Activated T-helper 1 cell treated with anti-CD3 and anti-CD28 coated beads, Interleukin-2, amount 50 U/mL, for 16 hours (primary cell): ENCODE measurements at places on chromosomes 2 and 18.

- peak; percentile 8 for DNase-seq
Measured at GRCh38 chr2:133886735-133887675, 318.7 kb upstream of the NCKAP5 start.

DNA sequence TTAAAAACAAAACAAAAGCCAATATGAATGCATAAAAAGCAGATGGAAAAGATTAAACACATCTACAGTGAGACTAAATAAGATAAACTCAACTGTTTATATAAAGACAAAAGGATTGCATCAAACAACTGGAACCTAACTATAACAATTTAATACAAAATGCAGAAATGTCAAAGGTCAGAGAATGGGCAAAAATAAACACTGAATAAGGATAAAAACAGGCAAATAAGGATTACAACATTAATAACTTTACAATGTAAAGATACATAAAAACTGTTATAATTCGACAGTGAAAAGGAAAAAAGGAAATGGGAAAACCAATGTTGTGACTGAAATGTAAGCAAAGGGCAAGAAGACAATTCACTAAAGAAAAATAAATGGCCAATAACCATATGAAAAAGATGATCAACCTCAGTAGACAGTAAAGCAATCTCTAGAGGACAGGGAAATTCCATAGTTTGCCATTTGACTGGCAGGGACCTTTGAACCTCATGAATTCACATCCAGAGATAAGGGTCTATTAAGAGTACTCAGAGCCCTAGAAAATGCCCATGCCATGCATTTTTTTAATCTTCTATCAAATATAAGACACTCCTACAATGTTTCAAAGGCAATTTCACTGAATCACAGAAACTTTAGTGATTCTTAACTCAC is 83.7 kb downstream of the TMEM131 start:
- DNase-seq = no peak

DNA sequence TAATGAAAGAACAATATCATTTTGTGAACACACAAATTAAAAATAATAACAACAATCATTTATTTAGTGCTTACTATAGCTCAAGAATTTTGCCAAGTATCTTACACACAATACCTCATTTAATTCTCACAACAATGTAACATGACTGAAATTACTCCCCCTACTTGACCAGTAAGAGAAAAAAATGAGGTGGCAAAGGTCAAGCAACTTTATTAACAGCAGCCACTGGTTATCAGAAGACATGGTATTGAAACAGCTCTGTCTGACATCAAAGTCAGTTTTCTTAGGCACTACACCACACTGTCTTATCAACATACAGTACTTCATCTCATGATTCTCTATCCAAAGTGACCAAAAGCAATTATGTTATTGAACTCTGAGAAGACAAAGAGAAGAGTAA is 389.4 kb downstream of the ZEB2 start:
- DNase-seq = no peak

- no peak for DNase-seq
Measured at GRCh38 chr2:135650721-135651120, 90.9 kb upstream of the UBXN4 start.

DNA sequence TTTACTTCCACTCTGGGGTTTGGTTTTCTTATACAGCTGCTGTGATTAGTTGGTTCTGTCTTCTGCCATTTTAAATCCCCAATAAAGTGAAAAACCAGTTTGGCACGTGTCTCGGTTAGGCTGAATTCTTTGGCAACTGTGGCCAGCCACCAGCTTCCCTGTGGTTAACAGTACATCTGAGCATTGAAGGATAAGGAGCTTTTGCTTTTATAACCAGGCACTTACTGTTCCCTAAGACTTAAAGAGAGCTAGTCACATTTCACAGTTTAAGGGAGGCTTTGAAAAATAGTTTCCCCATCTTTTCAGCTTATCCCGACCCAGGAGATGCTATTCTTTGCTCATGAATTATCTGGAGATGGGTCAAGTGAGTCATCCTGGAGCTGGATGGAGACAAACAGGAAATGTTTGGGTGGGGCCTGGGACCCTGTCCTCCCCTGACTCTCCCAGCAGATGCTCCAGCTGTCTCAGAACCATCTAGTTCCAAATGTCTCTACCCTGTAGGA is 57.3 kb upstream of the EML6 start:
- no peak for DNase-seq

- no peak for DNase-seq
Measured at GRCh38 chr2:20634507-20635112, 16.3 kb downstream of the HS1BP3 start.

GRCh38 chr2:239824046-239824694 is 201.0 kb downstream of the NDUFA10 start:
- no peak for DNase-seq

DNA sequence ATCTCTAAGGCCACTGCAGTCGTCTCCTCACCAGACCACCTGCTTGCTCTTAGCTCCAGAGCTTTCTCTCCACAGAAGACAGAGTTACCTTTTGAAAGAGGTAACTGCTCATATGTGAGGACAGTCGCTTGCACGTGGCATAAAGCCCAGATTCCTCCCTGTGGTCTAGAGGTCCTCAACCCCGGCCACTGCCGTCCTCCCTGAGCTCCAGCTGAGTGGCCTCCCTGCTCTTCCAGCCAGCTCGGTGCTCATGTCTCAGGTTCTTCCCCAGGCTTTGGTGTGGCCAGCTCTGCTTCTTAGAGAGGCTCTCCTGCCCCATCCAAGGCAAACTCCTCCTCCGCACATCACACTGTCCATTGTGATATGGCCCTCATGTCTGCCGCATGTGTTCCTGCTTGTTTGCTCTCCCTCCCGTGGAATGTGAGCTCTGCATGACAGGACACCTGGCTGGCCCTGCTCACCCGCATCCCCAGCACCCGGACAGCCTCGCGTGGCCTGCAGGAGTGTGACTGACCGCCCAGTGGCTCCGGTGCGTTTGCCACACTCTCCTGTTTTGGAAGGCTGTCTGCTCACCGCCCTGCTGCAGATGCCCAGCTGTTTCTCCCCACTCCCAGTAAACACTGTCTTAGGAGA is 91.5 kb upstream of the LDLRAD4 start:
- DNase-seq = no peak

DNA sequence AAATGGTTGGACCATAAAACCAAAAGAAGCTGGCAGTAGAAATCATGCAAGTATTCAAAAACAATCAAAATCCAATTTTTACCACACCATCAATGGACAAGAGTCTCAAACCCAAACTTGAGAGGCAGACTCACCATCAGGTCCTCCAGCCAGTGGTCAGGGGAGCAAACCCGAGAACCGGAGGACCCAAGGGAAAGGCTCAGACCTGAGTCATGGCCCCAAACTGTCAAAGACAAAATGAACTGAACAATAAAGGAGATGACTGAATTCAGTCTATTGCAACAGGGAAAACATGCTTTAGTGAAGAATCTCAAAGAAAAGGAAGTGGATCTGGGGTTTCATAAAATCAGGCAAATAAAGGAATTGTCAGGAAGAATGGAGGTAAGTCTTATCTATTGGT is 150.7 kb upstream of the MGAT5 start:
- DNase-seq = no peak

GRCh38 chr2:145383961-145384360 is 864.0 kb upstream of the ZEB2 start:
- no peak for DNase-seq

- DNase-seq = no peak
Measured at GRCh38 chr2:88090446-88091283, 23.0 kb downstream of the SMYD1 start.

DNA sequence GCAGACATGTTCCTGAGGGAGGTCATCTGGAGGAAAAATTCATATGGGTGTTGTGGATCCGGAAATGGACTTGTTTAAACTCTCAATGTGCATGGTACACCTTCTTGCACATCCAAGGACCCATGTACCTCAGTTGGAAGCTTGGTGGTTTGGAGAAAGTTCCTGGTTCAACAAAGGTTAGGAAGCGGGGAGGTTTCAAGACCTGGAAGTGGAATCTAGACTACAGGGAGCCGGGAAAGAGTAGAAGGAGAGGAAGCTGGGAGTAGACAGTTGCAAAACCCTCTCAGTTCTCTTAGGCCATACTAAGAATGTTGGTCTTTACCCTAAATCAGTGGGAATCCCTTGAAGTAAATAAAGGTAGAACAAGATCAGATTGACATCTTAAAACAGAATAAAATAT is 209.8 kb upstream of the SPOPL start:
- DNase-seq = no peak

- DNase-seq = no peak
Measured at GRCh38 chr2:100188326-100188725, 45.9 kb upstream of the AFF3 start.

- DNase-seq = no peak
Measured at GRCh38 chr2:175871331-175872004, 130.6 kb downstream of the LNPK start.

DNA sequence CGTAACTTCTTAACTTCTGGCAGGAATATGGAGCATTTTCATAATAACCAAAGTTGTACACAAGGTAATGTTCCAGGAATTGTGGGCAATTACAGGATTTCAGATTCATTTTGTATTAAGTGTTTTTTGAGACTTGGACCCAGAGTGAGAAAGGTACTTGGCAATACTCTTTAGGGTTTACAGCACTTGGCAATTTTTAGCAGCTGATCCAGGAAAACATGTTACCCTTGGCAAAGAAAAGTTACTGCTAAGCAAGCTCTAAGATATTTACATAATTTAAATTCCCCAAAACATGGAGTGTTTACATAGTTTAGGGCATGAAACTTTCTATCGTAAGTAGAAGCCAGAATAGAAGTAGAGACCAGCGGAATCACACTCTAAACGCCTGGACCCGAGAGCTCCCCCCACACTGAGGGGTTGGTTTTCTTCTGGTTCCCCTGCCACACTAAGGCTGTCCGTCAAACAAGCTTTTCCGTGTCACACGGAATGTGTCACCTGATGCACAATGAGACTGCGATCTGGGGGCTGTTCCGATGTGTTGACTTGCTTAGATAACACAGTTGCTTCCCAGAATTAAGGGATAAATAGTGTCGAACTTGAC is 177.1 kb downstream of the PTGR3 start:
- DNase-seq = no peak

DNA sequence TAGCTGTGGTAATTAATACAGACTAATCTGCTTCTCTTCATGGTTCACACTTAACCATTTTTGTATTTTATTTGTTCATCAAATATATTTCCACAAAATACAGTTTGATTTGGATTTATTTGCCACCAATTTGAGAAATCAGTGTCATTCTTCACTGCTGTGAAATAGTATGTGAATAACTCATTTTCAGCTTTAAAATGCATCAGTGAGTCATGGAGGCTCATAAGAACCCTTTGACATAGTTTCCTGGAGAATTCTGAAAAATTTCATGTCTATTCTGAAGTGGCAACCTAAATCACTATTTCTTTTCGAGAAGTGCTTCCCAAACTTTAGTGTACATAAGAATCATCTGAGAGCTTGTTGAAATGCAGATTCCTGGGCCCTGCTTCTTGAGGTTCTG is 1026.7 kb upstream of the ACVR2A start:
- no peak for DNase-seq

DNA sequence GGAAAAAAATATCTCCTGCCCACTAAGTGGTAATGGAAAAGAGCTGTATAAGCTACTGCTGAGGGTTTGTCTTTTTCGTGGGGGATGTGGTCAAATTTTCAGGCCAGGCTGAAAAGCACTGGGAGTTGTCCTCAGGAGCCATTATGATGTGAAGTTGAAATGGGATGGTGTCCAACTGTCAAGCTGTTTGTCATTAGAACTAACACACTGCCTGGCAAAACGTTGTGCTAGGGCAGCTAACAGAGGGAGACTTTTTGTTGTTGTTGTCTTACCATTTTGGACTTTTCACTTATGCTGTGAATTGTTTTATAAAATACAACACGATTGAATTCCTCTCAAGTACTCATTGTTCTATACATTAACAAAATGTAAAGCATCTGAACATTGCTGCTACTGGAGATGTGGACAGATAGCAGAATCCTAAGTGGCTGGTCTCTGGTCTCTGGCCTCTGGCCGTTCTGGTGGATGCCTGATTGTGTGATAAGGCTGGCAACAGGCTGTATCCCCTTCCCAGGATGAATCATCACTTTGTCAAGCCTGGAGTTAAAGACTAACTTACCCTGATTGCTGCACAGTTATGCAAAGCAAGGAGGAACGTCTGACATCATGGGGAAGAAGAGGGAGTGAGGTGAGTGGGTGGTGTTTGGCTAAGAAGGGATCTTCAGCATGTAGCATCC is 2.3 kb downstream of the MYO1B start:
- DNase-seq = no peak

DNA sequence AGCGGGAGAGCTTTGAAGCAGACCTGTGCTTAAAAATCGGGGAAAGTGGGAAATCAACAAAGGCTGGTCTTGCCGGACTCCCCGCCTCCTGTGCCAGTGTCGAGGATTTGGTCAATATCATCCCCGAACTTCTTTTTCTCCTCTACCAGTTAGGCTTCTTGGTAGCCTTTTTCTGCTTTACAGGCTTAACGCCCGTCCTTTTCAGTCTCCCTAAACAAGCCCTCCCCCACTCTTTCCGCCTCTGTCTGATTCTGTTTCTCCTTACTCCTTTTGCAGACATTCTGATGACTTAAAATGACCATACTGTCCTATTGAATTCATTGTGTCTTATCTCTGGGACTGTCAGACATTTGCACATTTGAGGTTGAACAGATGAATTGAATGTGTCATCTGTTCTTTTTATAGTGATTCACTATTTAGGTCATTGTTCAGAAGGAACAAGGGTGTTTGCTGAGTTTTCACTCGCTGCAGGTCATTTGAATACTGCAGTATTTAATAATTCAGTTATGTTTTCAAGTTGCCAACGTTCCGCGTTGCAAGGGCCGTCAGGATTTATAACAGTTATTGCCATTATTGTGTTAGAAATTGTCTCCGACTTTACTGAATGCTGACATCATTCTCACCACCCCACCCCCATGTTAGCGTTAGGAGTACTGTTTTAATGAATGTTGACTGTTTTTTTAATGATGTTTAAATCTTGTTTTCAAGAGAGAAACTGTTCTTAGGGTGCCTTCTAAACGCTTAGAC is 1.1 kb downstream of the ITGAV start:
- no peak for DNase-seq

- DNase-seq = no peak
Measured at GRCh38 chr18:49464718-49465598, 4.5 kb upstream of the DYM start.

DNA sequence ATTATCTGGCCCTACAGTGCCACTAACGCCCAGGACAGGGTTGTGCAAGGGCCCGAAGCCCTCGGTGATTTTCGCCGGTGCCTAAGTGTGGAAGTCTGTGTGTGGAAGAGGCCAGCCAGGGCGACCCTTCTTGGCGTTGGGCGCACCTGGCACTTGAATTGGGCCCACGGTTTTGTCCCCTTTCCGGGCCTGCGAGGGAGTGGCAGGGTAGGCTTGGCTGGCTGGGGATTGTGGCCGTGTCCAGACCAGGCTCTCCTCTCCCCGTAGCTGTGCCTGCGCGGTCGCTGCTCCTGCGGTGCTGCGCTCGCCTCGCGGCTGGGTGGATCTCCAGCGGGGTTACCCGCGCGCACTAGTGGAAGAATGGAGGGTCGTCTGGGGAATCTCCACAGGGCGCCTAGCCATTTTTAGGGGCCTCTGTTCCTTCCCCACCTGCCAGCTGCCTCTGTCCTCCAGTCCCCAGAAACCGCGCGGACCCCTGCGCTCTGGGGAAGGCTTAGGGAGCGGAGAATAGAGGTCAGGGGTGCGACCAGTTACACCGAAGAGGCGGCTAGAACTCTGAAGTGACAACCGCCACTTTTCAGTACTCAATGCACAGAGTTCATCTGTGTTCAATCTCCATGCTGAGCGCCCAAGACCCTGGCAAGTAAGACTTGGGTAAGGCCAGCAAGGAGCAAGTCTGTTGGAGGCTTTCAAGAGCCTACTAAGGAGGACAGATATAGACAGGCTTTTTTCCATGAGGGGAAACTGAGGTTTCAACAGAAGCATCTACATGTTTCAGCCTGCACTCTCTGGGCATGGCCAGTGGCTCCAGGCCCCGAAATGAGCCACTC is 16.0 kb downstream of the EVX2 start:
- DNase-seq = no peak

- DNase-seq = no peak
Measured at GRCh38 chr2:83368916-83369315, 1090.2 kb downstream of the SUCLG1 start.
